ENCODE measurements at places on chromosomes 3 and 15.
A peak's percentile ranks its signal among the peaks of the same experiment; 100 is the strongest.

DNA sequence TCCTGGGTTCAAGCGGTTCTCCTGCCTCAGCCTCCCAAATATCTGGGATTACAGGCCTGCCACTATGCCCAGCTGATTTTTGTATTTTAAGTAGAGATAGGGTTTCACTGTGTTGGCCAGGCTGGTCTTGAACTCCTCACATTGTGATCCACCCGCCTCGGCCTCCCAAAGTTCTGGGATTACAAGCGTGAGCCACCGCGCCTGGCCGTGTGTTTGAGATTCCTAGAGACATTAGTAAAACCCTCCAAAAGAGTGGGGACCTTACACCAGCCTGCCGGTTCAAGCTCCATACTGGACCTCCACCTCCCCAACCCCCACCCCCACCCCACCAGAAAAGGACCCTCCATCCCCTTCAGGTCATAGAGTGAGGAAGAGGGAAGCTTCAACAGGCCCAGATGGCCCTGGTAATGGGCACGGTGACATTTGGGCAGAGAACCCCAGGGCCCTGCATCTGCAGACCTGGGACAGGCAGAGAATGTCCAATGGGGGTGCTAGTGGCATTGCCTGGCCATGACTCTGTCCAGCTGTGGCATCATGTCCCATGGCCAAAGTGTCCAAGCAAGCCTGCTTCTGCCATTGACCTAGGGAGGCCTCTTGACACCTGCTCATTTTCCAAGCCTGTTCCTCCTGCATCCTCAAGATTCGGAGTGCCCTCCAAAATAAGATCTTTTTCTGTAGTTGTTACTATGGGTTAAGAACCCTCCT, 108.9 kb upstream of the KLF13 start:
- no peak for DNase-seq

GRCh38 chr3:132847849-132848625, 125.8 kb upstream of the NPHP3 start:
- DNase-seq = no peak

- DNase-seq = no peak
These were observed 6.7 kb downstream of the SPPL2A start for GRCh38 chr15:50758712-50759205.

- no peak for DNase-seq
These were observed 23.5 kb downstream of the PYDC2 start for GRCh38 chr3:191484461-191484860.

DNA sequence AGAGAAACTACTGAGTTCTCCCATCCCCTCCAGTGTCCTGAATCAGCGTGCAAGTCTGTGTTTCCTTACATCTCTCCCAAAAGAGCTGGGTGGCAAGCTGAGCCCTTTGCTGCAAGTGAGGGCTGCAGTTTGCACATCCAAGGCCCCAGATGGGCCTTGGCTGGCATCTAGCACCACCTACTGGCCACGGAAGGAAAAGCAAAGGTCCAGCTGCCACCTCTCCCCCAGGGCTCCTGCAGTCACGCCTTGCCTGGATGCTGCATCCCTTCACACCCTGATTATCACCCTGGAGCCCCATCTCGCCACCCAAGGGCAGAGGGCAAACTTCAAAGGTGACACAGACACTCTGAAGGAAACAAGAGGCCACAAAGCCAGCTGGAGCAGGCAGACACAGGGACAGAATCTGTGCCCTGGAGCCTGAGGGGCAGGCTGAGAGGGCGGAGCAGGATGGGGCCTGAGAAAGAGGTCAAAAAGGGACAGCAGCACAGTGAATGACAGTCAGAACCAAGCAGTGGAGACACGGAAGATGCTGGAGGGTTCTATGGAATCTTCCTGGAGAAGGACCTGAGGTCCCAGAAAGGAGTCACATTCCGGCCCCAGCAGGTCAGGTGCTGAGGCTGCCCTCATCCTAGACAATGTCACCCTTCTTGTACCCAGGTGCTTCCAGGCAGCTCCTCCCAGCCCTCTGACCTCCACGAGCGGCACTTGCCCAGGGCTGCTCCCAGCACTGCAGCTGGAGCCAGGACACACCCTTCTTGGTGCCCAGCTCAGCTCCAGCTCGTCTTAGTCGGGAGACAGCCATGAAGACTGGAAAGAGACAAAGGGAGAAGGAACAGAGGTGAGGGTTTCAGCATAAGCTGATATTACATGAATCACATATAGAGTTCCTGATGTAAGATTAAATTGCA, 18.3 kb upstream of the NTRK3 start:
- peak; percentile 7 for DNase-seq

- DNase-seq = no peak
These were observed 32.1 kb downstream of the ILDR1 start for GRCh38 chr3:121989943-121990342.

GRCh38 chr3:9153904-9154619, 95.4 kb downstream of the SRGAP3 start:
- no peak for DNase-seq

- DNase-seq = no peak
These were observed 20.8 kb upstream of the CNBP start for GRCh38 chr3:129204473-129204872.

GRCh38 chr15:40543631-40544294, 21.1 kb downstream of the CCDC32 start:
- DNase-seq = no peak

GRCh38 chr15:48352474-48353072, 21.3 kb downstream of the DUT start:
- peak; percentile 71 for DNase-seq

GRCh38 chr3:197362081-197362480, 63.7 kb upstream of the DLG1 start:
- DNase-seq = no peak

GRCh38 chr15:56795502-56795901, 62.2 kb upstream of the ZNF280D start:
- no peak for DNase-seq

DNA sequence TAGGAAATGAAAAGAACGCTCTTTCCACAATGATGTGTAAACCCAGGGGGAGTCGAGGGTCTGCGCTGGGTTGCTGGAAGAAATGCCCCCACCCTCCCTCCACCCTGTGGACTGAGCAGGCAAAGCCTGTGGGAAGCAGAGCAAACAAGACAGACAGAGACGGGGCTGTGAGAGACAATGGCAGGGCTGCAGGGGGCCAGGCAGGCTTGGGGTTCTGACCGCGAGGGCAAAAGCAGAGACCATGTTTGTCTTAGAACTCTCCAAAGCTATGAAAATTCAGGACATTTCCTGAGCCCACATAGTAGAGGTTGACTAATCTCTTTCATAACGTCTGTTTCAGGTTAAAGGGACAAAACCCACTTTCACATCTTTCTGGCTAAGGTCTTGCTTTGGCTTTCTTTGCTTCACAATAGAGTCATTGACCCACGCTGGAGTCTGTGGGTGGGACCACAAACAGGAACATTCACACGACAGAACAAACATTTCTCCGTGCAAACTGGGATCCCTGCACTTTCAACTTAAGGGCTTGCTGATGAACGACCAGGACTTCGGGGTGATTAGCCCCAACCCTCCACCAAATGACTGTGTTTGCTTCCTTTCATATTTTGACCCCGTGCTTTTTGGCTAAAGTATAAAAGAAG, 156.0 kb upstream of the TPM1 start:
- DNase-seq = no peak

GRCh38 chr3:36164400-36164799, 215.9 kb upstream of the STAC start:
- no peak for DNase-seq

DNA sequence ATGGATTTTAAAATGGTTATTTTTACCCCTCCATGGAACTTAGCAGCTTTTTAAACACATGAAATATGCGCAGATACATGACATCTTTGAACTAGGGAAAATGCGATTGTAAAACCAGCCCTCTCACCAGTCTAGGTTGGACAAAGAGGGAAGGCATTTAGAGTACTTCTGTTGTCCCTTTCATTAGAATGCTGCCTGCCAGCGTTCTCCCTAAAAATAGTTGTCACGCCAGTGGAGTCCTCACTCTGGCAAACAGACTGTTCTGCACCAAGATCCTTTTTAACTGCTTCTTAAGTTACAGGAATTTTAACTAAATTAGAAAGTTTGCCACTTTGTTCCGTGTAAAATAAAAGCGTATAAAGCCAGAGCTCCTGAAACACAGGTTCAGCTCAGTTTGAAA, 295.3 kb downstream of the VPS13C start:
- DNase-seq = no peak

DNA sequence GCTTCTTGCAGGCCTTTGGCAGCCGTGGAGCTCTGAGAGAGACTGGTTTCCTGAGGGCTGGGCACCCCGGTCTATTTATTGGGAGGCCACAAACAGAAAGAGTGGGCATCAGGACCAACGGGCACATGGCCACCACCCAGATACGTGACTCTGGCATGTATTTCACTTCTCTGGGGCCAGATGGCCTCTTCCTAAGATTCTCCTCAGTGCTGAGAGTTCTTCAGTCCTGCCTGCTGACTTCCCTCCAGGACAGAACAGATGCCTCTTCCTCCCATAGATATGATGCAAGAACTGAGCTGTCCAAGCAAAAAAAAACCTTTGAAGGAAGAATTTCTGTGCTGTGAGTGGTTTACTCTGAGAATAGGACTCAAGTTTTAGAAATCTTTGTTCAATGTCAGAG, 107.7 kb downstream of the IGF2BP2 start:
- DNase-seq = no peak

GRCh38 chr3:67765575-67765974, 111.2 kb upstream of the SUCLG2 start:
- DNase-seq = no peak

DNA sequence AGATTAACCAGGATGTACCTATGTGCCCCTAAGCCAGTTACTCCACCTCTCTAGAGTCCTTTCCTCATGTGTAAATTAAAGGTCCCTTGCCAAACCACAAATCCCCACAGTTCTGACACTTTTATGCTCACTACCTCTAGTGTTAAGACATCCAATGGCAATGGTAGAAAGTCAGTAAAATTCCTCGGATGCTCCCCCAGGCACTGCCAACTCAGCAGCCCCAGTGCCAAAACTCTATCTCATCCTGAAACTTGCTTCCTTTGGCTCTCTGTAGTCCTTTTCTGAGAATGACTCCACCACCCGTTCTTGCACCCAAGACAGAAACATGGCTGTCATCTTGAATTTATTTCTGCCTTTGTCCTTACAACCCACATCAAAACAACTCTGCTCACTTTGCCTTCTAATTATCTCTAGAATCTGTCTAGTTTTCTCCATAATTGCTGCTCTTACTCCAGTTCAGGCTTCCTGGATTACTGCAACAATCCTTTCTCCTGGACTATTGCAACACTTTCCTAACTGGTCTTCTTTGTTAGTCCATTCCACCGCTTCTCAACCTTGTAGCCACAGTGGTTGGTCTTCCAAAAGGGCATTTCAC, 41.6 kb downstream of the MB21D2 start:
- no peak for DNase-seq

DNA sequence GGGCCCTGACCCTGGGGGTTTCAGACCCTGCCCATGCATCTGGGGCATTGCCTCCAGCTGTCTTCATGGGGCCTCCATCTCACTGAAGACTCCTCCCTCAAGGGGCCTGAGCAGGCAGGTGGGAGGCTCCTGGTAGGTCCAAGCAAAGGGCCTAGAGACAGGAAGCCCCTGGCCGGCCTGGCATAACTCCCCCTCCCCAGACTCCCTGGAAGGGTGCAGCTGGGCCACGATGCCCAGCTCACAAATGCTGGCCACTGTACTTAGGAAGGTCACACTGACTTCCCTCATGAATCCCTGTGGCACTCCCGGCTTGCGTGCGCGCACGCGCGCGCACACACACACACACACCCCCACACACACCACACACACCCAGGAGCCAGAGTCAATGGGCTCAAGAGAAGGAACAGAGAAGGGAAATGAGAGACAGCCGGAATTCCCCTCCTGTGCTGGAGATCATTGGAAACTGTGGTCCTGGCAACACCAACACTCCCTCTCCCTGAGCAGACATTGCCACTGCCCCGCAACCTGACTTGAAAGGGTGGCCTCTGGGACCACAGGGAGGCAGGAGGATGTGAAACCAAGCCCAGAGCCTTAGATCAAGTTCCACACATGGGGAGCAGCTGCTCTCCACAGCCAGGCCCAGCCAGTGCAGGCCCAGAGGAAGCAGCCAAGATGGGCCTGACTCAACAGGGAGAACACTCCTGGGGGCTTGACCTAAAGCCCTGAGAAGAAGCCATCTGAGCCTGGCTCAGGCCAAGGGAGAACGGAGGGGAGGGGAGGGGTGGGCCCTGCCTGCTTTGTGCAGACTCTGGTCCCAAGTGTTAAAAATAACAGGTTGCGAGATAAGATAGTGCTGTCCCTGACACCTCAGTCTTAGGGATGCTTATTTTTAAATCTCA, 69.7 kb downstream of the SCN5A start:
- no peak for DNase-seq
